ENCODE measurements at places on chromosomes 7 and 10. TPM values are rescaled to one million over a fixed set of nuclear protein-coding genes. Genes with fewer than 3 reads are reported as not detected.

GRCh38 chr10:37703833-37704382, 153.5 kb downstream of the ZNF248 start:
- no peak for DNase-seq
- H3K4me3 ChIP-seq, result no peak overlapping the region
- no peaks in the 10 kb centered on the region for H3K36me3 ChIP-seq
- no peaks in the 10 kb centered on the region for H3K27me3 ChIP-seq

GRCh38 chr10:125662584-125662983, 20.4 kb downstream of the TEX36 start:
- no peak overlapping the region for H3K27ac ChIP-seq
- H3K27me3 ChIP-seq, result no peaks in the 10 kb centered on the region
- H3K4me3 ChIP-seq, result no peak overlapping the region
- H3K36me3 ChIP-seq, result no peaks in the 10 kb centered on the region

SFTPA1 gene
- polyA plus RNA-seq, result not detected

MOGAT3 gene
- polyA plus RNA-seq, result not detected

GRCh38 chr10:14397066-14397465, 66.3 kb upstream of the FRMD4A start:
- no peaks in the 10 kb centered on the region for H3K4me1 ChIP-seq
- DNase-seq, result peak; percentile 66
- H3K4me3 ChIP-seq, result no peak overlapping the region
- H3K27me3 ChIP-seq, result no peaks in the 10 kb centered on the region
- H3K36me3 ChIP-seq, result no peaks in the 10 kb centered on the region

- no peaks in the 10 kb centered on the region for H3K36me3 ChIP-seq
- peak overlapping the region; percentile 84 for H3K4me3 ChIP-seq
- peaks cover 92% of the 10 kb centered on the region for H3K4me1 ChIP-seq
- peak overlapping the region; percentile 98 for H3K27ac ChIP-seq
Observed at GRCh38 chr10:71770789-71771188, 2.5 kb downstream of the VSIR start.

- no peak overlapping the region for H3K27ac ChIP-seq
- H3K27me3 ChIP-seq, result no peaks in the 10 kb centered on the region
- no peak for DNase-seq
Observed at GRCh38 chr10:9166770-9167169, 1112.3 kb downstream of the GATA3 start.

CALD1 gene
- polyA plus RNA-seq, result 104 TPM

DNA sequence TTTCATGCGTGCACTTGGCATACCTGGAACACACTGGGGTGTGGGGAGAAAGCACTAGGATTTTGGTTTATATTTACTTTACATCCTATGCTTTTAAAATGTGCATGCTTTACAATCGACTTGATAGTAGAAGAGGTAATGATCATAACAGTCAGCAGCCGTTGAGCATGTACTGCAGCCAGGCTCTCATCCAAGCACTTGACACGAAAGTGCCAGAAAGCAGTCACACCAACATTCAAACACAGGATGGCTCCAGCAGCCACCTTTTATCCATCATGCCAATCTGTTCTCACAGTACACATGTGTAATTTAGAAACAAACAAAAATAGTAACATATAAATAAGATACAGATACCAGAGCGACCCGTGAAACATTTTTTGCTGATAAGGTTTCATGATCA, 1.2 kb upstream of the FAM241B start:
- H3K36me3 ChIP-seq, result no peaks in the 10 kb centered on the region
- no peak overlapping the region for H3K27ac ChIP-seq
- peaks cover 18% of the 10 kb centered on the region for H3K27me3 ChIP-seq
- no peak for DNase-seq
- peaks cover 6% of the 10 kb centered on the region for H3K4me1 ChIP-seq
- H3K4me3 ChIP-seq, result no peak overlapping the region

- H3K27me3 ChIP-seq, result no peaks in the 10 kb centered on the region
- H3K27ac ChIP-seq, result no peak overlapping the region
- no peak for DNase-seq
Observed at GRCh38 chr10:99775850-99776249, 6.6 kb upstream of the ABCC2 start.

- H3K27me3 ChIP-seq, result peaks cover 9% of the 10 kb centered on the region
- H3K27ac ChIP-seq, result no peak overlapping the region
- no peak overlapping the region for H3K4me3 ChIP-seq
- no peak for DNase-seq
Observed at GRCh38 chr7:41917-42565, 150.3 kb upstream of the FAM20C start.

- no peak for DNase-seq
- no peaks in the 10 kb centered on the region for H3K4me1 ChIP-seq
- H3K27me3 ChIP-seq, result no peaks in the 10 kb centered on the region
- no peaks in the 10 kb centered on the region for H3K36me3 ChIP-seq
- H3K4me3 ChIP-seq, result no peak overlapping the region
- no peak overlapping the region for H3K27ac ChIP-seq
Observed at GRCh38 chr7:37536706-37537105, 88.0 kb upstream of the ELMO1 start.

DNA sequence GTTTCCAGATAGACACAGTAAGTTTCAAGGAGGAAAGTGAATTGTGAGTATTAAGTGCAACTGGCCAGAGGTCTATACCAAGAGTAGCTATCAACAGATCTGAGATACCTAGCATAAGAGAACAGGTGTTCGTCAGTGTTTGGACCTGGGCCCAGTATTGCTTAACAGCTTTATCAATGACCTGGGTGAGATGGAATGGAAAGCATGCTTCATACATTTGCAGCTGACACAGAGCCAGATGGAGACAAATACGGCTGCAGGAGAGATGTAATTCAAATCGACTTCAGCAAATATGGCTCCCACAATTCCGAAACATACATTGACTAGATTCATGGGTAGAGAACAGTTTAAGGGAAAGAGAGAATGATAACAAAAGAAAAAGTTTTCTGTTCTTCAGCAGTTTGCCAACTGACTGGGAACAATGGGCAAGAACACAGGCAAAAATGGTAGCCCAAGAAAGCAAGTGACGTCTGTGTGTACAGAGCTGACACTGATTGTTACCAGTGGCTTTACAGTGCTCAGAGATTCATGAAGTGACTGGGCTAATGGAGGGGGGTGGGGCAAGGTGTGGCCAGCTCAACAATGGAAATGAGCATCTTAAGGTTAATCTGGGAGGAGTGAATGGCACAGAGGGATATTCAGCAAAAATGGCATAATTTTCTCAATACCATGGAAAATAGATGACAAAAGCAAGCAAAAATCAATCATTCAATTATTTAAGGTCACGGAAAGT, 28.0 kb upstream of the COBL start:
- no peaks in the 10 kb centered on the region for H3K36me3 ChIP-seq
- no peak for DNase-seq
- no peak overlapping the region for H3K27ac ChIP-seq
- H3K27me3 ChIP-seq, result no peaks in the 10 kb centered on the region
- no peak overlapping the region for H3K4me3 ChIP-seq

AEBP1 gene
- 10.9 TPM for polyA plus RNA-seq

GRCh38 chr10:93081834-93082233, 8.1 kb downstream of the CYP26A1 start:
- H3K36me3 ChIP-seq, result no peaks in the 10 kb centered on the region
- peaks cover 41% of the 10 kb centered on the region for H3K27me3 ChIP-seq
- no peak overlapping the region for H3K27ac ChIP-seq
- no peak overlapping the region for H3K4me3 ChIP-seq
- DNase-seq, result no peak
- no peaks in the 10 kb centered on the region for H3K4me1 ChIP-seq

COMMD3 gene
- 88.5 TPM for polyA plus RNA-seq

DNA sequence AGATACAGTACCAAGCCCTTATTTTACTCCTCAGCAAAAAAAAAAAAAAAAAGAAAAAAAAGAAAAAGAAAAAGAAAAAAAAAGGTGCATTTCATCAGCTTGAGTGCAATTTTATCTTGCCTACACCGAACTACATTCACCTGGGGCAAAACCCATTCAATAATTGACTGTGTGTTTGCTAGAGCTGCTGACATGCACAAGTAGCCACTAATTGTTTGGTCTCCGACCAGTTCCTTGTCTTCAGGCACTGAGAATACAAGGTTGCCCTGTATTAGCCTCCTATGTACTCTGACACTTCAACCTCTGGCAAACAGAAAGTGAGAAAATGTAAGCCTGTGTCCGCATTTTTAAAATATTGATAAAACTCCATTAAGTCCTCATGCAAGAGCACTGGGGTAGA, 1579.4 kb upstream of the LRRTM3 start:
- H3K27ac ChIP-seq, result no peak overlapping the region
- no peak for DNase-seq
- no peaks in the 10 kb centered on the region for H3K36me3 ChIP-seq
- peaks cover 8% of the 10 kb centered on the region for H3K4me1 ChIP-seq
- H3K4me3 ChIP-seq, result no peak overlapping the region

- no peaks in the 10 kb centered on the region for H3K27me3 ChIP-seq
- H3K36me3 ChIP-seq, result no peaks in the 10 kb centered on the region
- H3K27ac ChIP-seq, result no peak overlapping the region
- no peak for DNase-seq
Observed at GRCh38 chr10:110525349-110526260, 27.9 kb downstream of the DUSP5 start.

- no peak overlapping the region for H3K4me3 ChIP-seq
- DNase-seq, result no peak
- no peak overlapping the region for H3K27ac ChIP-seq
Observed at GRCh38 chr10:72765051-72765745, 73.3 kb downstream of the MCU start.

DNA sequence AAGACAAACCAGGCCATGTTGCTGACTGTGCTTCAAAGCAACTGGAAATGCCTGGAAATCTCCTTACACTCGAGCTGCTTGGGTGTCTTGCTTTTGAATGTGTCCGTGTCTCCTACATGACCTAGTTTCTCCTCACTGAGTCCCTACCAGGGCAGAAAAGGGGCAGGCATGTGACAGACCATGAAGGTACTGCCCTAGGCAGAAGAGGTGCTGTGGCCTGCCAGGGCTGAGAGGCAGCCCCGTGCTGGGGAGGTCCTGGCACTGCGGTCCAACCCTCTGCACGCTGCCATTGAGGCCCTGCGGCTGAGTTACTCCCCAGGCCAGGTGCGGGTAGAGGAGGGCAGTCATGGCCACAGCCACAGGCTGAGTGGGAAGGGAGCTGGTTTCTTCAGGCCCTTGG, 159.3 kb downstream of the LYZL1 start:
- no peaks in the 10 kb centered on the region for H3K27me3 ChIP-seq
- DNase-seq, result no peak
- H3K36me3 ChIP-seq, result no peaks in the 10 kb centered on the region
- H3K4me3 ChIP-seq, result no peak overlapping the region

GRCh38 chr7:101593556-101593955, 35.5 kb downstream of the MYL10 start:
- H3K27me3 ChIP-seq, result no peaks in the 10 kb centered on the region
- DNase-seq, result no peak
- no peaks in the 10 kb centered on the region for H3K36me3 ChIP-seq
- no peaks in the 10 kb centered on the region for H3K4me1 ChIP-seq
- H3K4me3 ChIP-seq, result no peak overlapping the region
- no peak overlapping the region for H3K27ac ChIP-seq

GRCh38 chr7:22675917-22676343, 51.1 kb upstream of the IL6 start:
- H3K27ac ChIP-seq, result no peak overlapping the region
- H3K27me3 ChIP-seq, result no peaks in the 10 kb centered on the region
- H3K4me1 ChIP-seq, result no peaks in the 10 kb centered on the region
- H3K4me3 ChIP-seq, result no peak overlapping the region
- no peak for DNase-seq
- H3K36me3 ChIP-seq, result no peaks in the 10 kb centered on the region

DNA sequence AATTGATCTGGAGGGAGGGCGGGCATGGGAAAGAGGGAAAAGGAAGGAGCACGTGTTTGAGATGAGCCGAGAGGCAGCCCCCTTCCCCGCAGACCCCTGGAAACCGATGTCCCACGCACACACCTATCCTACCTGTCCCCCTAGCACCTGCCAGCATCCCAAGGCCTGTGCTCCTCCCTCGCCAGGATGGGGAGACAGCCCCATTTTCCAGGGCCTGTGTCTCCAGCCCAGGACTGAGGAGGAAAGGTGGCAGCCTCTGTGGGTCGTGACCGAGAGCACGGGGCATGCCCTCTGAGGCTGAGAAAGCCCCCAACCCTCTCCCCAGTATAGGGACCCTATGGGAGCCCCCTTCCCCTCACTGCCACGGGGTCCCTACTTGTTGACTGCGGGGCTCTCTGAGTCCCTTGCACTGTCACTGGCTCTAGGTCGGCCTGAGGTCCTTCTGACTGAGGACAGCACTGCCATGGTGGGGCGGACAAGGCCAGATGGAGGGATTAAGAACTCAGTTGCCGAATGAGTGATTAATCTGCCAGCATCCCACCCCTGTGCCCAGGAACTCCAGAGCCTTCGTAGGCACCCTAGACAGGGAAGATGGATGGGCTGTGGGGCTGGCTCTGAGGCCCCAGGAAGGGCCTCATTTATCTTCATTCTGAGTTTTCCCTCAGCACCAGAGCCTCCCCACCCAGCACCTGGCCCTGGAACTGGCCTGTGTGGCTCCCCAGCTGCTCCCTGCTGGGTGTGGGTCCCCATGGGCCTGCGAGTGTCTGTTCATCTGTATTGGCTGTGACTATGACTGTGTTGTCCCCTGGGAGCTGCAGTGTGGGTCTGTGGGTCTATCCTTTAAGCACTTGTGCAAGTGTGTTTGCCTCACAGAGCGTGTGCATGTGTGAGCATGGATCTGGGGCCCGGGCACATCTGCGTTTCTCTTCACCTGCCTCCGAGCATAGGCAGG, 26.0 kb downstream of the CRHR2 start:
- H3K4me3 ChIP-seq, result no peak overlapping the region
- no peaks in the 10 kb centered on the region for H3K27me3 ChIP-seq
- H3K4me1 ChIP-seq, result no peaks in the 10 kb centered on the region
- DNase-seq, result no peak
- H3K36me3 ChIP-seq, result no peaks in the 10 kb centered on the region

- H3K27ac ChIP-seq, result no peak overlapping the region
- H3K36me3 ChIP-seq, result no peaks in the 10 kb centered on the region
- no peaks in the 10 kb centered on the region for H3K4me1 ChIP-seq
- H3K4me3 ChIP-seq, result no peak overlapping the region
- H3K27me3 ChIP-seq, result no peaks in the 10 kb centered on the region
- DNase-seq, result no peak
Observed at GRCh38 chr10:55091691-55092328, 290.8 kb upstream of the PCDH15 start.

DNA sequence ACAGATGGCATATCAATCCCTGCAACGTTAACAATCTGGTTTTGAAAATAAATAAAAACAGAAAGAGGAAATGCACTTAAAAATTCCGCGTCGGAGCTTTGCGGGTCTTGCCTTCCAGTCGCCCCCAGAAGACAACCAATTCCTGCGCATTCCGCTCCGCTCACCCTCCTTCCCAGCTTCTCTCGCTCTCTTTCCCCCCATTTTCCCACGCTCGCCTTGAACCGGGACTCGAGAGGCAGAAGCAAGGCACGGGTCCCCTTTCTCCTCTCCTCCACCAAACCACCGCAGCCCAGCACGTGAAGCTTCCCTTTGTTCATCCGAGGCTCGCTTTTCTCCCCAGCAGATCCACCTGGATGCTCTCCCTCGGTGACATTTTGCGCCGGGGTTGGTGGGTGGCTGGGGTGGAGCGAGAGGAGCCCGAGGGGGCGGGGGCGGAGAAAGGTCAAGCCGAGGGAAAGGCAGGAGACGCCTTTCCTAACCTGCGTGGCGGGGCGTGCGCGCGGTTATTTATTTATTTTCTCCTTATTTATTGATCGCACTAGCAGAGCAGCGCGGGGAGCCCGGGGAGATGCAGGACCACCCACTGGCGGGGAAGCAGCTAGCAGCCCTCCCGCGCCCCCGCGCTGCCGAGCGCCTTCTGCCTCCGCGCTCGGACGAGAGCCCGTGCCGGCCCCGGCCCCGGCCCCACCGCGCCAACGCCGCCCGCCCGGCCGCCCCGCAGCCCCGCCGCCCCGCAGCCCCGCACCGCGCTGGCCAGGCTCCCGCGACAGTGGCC, at the start of gene KCND2:
KCND2 (plus strand) TSS at position 475 of the 775 bp plus-strand sequence.
- no peak within 1 kb of the TSS for H3K27ac ChIP-seq
- no peaks in the 10 kb centered on the region for H3K36me3 ChIP-seq
- no peaks in the 10 kb centered on the region for H3K4me1 ChIP-seq
- H3K27me3 ChIP-seq, result peaks cover 18% of the 10 kb centered on the region
- DNase-seq, result no peak

PRTFDC1 gene
- 3.3 TPM for polyA plus RNA-seq

PTF1A gene
- polyA plus RNA-seq, result not detected

NRG3 gene
- 0.11 TPM for polyA plus RNA-seq
